ENCODE measurements at places on chromosomes 3 and 15. TPM values are rescaled to one million over a fixed set of nuclear protein-coding genes. Genes with fewer than 3 reads are reported as not detected.

The BSN gene
- total RNA-seq = 0.17 TPM

The HRH1 gene
- 9.5 TPM for total RNA-seq

The SLC12A1 gene
- not detected for total RNA-seq

The CPLX3 gene
- not detected for total RNA-seq

The HIGD2B gene
- not detected for total RNA-seq

The FBXO40 gene
- not detected for total RNA-seq

The COX17 gene
- 114 TPM for total RNA-seq

The SETD5 gene
- total RNA-seq = 49.0 TPM

The CYP1A1 gene
- total RNA-seq = 3.1 TPM

The RNF111 gene
- 23.7 TPM for total RNA-seq

All from A549 treated with DMSO at 1 μM for 4 hours (cell line).